ENCODE measurements at places on chromosomes 11 and 22.
A peak's percentile ranks its signal among the peaks of the same experiment; 100 is the strongest.

- no peak for ATAC-seq
Measured at GRCh38 chr11:67433536-67434394, 3.7 kb downstream of the PTPRCAP start.

DNA sequence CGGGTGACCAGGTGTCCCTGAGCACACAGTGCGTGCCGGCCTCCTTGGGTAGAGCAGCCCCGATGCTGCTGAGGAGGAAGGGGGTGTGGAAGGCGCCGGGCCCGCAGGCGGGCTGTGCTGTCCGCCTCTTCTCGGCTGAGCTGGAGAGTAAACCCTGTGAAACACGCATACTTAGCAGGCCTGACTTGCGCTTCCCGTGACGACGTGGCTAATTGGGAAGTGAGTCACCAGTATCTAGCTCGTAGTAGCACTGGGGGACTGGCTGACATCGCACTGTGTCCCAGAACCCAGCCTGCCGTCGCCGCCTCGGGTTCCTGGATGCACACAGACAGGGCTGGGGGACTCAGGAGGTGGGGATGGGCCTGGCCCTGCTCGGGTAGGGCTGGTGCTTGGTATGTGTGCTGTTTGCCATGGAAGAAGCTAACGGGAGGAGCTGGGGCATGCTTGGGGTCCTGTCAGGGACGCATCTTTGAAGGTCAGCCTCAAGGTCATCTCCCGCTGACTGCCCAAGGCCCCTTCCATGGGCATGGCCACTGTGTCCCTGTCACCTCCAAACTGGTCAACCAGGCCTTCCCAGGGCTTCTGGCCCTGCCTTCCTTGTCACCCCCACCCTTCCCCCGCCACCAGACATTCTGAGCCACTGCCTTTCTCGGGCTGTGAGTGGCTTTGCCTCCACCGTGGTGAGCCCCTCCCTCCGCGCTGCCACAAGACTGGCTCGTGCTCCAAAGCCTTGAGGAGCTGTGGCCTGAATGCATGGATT, 1327.0 kb downstream of the BRD1 start:
- ATAC-seq = no peak

DNA sequence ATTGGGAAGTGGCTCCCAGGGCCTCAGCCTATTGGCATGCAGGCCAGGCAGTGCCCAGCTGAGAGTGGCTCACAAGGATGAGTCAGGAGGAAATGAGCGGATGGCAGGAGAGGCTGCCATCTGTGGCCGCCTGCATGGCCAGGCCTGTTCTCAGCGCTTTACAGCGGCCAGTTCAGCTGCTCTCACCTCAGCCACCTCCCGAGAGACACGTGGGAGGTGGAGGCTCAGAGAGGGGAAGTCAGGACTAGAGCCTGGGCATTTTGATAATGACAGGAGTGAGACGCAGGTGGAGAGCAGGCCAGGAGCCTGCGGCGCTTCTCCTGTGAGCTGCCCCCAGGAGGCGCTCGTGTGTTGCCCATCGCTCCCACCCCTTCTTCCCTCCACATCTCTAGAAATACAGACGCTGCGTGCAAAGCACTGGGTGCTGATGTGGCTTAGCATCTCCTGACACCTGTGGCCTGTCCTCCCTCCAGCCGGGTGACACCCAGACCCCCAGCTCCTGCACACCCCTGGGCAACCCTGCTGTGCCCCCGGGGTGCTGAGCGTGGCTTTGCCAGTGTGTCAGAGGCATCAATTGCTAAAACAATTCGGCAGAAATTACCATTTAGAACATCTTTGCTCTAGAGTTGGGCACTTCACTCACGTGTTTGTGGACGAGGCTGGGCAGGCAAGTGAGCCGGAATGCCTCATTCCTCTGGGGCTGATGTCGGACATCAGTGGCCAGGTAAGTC, 21.4 kb upstream of the PANX2 start:
- ATAC-seq = peak; percentile 86

DNA sequence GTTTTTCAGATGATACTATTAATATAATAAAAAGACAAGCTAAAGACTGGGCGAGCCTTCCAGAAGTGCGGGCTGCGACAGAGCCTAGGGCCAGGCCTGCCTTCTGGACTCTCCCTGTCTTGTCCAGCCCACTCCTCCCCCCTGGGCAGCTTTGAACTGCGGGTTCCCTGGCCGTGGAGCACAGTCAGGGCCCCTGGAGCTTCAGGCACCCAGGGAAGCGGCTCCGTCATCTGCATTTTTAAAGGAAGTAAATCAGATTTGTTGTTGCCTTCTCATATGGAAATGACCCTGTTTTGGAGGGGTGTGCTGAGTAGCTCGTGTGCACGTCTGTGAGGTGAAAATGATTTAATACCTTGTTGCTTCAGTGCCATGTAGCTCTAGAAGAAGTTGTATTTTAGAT, 265.3 kb downstream of the TBC1D22A start:
- no peak for ATAC-seq

GRCh38 chr11:12746593-12747097, 72.4 kb downstream of the TEAD1 start:
- peak; percentile 20 for ATAC-seq

- no peak for ATAC-seq
Measured at GRCh38 chr22:21051831-21052400, 6.2 kb downstream of the LRRC74B start.

GRCh38 chr22:48334971-48335370, 1492.7 kb downstream of the BRD1 start:
- no peak for ATAC-seq

DNA sequence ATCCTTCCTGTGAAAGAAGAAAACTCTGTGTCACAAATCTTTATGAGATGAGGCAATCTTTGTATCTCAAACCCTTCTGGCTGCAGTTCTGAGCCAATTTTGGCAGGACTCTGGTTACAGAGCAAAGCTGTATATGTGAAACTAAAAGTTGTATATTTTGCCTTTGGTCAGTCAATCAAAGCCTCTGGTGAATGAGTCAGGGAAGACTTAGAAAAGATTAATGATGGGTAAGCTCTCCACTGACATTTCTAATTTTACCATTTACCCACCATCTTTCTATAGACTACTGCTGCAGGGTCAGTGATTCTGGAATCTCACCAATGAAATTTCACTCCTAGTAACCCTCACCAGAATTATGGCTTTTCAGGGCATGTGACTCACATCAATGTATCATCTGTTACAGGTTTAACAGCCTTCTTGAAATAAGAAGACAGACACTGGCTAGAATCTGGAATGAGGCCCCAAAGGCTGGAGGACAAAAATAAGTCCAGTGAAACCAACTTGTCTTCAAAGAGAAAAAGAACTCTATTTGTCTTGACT, 43.3 kb downstream of the USP35 start:
- ATAC-seq = peak; percentile 59
